ENCODE measurements at places on chromosomes 11 and 22.

DNA sequence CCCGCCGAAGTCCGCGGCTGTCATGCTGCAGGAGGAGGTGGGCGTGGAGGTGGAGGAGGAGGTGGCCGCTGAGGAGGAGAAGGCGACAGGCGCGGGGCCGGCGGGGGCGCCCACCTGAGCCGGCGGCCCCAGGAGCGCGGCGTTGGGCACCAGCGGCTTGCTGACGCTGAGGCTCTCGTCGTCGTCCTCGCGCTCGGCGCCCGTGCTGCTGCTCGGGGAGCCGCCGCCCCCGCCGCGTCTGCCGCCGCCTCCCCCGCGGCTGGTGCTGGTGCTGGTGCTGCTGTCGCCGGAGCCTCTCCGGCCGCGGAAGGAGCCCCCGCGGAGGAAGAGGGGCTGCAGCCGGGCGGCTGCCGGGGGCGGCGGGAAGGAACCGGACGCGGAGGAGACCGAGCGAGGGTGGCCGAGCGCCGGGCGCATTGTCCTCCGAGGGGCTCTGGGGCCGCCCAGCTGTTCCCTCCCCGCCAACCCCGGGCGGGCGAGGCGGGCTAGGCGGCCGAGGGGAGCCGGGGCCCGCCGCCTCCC lies 388 bp downstream of the TMEM121B start:
- DNase-seq: no peak

DNA sequence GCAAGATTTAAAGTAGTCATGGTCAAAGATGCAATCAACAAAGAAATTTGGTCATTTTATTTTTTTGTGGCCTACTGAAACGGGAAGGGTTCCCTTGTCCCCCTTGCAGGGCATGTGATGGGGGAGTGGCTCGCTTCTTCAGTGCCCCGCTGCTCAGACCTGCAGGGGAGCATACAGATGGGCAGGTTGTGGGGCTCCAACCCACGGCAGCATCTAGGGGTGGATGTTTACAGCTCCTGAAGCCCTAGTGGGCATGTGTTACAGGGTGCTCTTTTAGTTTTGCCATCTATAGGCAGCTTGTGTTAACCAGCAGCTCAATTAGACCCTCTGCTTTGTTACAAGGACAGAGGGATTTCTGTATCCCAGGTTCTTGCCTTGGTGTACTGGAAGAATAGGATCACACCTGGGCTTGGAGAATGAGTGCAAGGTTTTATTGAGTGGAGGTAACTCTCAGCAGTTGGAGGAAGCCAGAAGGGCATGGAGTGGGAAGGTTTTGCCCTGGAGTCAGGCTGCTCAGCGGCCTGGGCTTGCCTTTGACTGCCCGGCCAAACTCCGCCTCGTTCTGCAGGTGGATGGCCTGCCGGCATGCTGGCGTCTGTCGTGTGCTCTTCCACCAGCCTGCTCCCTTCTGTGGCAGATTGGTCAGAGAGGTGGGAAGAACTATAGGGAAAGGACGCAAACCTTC lies 9.4 kb downstream of the GSTP1 start:
- DNase-seq: no peak

- peak; percentile 65 for DNase-seq
These were observed 10.6 kb upstream of the CARD10 start for GRCh38 chr22:37529652-37530345.

DNA sequence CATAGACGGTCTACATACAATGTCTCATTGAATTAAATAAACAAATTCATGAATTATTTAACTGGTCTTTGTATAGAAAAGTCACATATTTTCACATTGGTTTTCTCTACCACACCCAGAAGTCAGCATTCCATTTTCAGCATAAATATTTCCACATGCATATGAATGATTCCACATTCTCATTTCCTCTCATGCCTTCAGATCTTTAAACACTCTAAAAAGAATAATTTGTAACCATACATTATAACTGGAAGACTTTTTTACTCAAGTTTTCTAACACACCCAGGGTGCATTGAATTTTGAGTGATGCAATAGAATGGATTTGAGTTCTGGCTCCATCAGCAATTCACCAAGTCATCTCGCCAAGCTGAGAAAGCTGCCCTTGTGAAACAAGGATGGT lies 501.8 kb upstream of the TENM4 start:
- no peak for DNase-seq

GRCh38 chr22:41856469-41856868 lies 23.6 kb downstream of the SREBF2 start:
- DNase-seq: no peak

GRCh38 chr11:83205608-83206185 lies 12.2 kb downstream of the ANKRD42 start:
- DNase-seq: peak; percentile 62

- DNase-seq: no peak
These were observed 102.5 kb downstream of the ATXN10 start for GRCh38 chr22:45774001-45774670.

GRCh38 chr22:24926849-24927579 lies 19.5 kb downstream of the LHFPL7 start:
- DNase-seq: no peak
